ENCODE measurements at places on chromosomes 3 and 15.

GRCh38 chr3:28940994-28941393 is 339.9 kb upstream of the RBMS3 start:
- no peak for DNase-seq

DNA sequence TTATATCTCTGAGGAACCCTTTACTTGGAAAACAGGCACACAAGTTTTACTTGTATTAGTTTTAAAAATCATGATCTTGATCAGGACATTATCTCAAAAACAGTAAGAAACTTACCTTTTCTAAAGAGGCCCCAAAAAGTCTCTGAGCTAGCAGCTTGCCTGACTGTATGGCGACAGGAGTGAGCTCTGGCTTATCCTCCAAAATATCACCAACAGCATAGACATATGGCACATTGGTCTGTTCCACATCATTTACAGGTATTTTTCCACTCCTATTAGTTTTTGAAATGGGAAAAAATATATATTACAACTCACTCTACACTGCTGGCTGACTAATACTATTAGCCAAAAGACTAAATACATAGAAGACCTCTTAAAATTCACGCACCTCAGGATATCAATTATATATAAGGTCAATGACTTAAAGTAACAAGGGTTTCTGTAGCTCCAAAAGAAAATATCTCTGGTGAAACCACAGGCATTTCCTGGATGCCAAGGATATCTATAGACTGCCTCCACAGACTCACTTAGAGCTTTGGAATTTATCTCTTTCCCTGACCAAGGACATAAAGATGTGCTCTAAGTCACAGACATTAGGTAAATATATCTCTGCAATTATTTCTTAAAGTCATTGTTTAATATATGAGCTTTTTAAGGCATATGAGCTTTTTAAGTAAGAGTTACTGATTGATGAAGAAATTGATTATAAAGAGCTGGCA is 33.1 kb downstream of the TXNRD3 start:
- DNase-seq, result peak; percentile 57

DNA sequence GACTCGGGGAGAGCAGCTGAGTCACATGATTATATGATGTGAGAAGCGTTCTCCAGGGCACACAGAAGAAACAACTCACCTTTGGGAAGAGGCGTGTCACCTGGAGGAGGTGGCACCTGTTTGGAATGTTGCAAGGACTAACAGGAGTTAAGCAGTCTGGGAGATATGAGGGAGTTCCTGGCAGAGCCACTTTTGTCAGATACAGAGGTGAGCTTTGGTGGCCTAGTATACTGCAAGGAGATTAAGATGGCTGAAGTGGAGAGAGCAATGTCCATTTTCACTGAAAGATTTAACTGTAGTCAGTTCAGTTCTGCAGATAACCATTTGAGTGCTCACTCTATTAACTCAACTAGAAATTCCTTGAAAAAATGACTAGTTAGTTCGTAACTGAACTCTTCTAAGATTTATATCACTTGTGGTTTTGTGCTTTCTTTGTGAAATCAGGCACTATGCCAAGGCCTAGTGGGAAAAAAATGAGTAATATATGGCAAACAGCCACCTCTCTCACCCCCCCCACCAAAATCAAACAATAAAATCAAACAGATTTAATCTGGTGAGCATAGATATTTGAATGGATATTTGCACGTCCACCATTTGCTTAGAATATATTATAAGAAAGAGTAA is 61.3 kb downstream of the CRYBG3 start:
- DNase-seq, result peak; percentile 72

DNA sequence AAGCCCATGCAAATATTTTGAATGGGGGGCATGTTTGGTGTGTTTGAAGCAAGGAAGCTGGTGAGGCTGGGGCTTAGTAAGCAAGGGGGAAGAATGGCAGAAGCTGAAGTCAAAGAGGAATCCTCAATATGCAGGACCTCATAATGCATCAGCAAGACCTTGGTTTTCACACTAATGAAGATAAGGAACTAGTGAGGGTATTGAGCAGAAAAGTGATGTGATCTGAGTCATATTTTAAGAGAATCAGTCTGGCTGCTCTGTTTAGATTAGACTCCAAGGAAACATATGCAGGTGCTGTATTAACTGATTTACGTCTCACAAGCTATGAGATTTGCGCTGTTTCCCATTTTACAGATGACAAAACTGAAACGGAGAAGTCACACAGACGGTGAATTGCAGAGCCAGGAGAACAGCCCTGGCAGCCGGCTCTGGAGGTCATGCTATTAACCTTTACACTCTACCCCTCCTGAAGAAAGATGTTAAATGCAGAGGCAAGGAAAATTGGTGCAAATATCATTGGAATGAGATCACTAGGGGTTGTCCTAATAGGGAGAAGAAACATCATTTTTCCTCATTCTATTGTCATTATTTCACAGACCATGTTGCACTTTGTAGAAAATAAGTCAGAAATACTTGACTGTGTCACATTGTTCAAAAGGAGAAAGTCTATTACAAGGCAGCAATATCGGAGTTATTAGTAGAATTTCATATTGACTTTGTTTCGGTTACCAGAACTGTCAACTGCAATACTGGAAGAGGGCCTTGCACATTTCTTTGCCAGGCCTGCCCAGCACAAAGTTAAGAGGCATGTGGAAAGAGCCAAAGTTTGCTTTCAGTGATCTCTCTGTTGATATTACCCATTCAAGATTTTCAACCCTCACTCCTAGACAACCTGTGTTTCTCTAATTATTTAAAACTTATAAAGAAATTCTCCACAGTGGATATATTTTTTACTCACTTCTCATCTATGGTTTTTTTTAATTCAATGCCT is 64.9 kb downstream of the COL8A1 start:
- DNase-seq, result peak; percentile 65

DNA sequence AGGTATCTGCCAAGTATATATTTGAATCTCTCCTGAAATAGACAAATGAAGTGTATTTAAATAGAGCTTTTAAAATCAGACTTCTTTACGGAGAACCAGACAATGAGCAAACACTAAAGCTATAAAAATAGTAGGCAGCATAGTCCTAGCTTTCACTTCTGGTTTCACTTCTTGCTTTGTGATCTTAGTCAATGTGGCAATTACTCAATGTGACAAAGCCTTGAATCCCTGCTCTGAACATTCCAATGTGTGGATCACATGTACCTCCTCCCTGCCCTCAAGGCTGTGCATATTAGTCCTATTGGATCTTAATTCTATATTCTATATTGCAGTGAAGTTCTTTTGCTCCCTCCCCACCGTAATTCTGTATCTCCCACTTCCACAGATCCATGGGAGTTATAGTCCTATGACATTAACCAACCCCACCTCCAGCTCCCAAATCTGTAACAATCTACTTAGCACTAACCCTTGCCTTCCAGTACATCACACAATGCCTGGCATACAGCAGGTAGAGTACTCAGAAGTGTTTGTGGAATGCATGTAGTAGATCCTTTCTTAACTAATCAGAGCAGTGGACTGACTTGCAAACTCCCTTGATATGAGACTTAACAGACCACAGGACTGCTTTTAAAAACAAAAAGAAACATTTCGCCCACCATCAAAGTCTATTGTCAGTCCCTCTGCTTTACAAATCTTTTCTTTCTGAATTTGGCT is 24.3 kb upstream of the CP start:
- DNase-seq, result peak; percentile 81

DNA sequence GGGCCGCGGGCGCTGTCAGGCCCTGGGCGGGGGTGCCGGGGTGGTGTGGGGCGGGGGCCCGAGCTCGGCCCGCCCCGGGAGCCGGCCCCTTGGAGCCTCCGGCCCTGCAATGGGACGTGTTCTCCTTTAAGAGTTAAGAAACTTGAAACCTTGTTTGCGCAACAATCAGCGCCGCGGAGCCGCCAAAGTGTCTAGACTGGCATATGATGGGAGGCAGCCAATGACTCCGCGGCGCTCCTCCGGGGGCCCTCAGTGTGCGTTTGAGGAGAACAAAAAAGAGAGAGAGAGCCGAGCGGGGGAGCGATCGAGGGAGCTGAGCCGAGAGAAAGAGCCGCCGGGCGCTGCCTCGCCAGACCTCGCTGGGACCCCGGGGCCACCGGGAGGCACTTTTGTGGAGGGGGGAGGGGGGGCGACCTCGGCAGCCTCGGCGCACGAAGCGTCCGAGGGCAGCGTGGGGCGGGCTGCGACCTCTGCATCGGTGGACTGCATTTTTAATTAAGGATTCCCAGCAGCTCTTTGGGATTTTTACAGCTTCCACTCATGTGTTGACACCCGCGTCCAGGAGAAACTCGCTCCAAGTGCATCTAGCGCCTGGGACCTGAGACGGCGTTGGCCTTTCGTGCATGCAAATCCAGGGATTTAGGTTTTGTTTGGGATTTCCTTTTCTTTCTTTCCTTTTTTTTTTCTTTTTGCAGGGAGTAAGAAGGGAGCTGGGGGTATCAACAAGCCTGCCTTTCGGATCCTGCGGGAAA is at the start of gene SMAD6:
Gene SMAD6, plus strand, starts transcription at position 202 of the 752 bp plus-strand sequence. CDS start 1,023 bp downstream, outside the sequence.
- DNase-seq, result peak; percentile 99

All from kidney tubule cell (primary cell).